ENCODE measurements at places on chromosomes 2 and 18.

DNA sequence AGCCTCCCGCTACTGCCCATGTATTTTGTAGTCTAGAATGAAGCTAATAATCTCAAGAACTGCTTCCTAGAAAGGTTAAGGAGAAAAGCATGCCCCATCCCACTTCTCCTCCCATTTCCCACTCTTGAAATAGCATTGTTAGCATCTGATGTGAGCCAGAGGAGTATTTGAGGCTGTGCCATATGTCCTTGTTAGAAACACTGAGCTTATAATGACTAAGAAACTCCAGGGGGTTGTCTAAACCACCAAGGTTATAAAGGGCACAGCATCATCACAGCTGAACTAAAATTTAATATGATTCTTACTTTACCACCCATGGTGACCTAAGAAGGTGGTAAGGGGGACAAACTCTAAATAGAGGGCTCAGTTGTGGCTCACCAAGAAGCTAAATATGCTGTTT, 16.6 kb downstream of the TSPYL6 start:
- DNase-seq, result no peak

GRCh38 chr2:43222475-43223309, 3.7 kb downstream of the ZFP36L2 start:
- no peak for DNase-seq

GRCh38 chr2:194363295-194363694, 1293.7 kb upstream of the SLC39A10 start:
- DNase-seq, result no peak

DNA sequence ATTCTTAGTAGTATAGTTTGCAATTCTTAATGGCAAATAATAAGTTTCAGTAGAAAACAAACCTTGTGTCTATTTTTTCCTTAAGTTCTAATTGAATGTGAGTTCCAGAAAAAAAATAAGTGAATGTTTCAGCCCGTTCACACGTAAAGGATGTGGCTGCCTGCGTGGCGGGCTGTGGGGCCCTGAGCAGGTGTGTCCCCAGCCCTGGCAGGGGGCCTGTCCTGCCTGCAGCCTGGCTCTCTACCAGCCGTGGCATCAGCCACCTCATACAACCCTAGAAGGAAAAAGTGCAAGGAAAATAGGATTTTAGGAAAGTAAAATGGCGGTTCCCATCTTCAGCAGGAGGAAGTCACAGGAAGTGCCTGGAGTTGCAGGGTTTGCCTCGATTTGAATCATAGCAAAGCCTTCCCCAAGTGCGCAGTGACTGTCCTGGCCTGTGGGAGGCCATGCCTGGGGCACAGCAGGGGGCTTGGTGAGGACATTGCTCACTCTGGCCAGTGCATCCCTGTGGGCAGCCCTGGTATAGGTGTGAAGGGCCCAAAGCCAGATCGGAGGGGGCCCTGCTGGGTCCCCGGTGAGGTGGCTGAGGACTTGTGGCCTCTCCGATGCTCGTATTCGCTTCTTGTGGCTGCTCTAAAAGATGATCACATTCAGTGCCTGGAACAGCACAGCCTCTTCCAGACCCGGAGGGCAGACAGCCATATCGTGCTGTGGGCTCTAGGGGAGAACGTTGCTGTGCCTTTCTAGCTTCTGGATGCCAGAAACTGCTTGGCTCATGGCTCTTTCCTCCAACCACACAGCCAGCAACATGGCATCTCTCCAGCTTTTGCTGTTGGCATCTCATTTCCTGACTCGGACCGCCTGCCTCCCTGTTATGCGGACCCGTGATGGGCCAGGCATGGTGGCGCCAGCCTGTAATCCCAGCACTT, 12.6 kb downstream of the DTYMK start:
- DNase-seq, result no peak

- DNase-seq, result no peak
Observed at GRCh38 chr2:45820048-45820447, 168.6 kb downstream of the PRKCE start.

GRCh38 chr2:172578054-172578453, 22.2 kb downstream of the PDK1 start:
- DNase-seq, result no peak

GRCh38 chr18:21686282-21687105, 18.1 kb downstream of the ABHD3 start:
- DNase-seq, result no peak

DNA sequence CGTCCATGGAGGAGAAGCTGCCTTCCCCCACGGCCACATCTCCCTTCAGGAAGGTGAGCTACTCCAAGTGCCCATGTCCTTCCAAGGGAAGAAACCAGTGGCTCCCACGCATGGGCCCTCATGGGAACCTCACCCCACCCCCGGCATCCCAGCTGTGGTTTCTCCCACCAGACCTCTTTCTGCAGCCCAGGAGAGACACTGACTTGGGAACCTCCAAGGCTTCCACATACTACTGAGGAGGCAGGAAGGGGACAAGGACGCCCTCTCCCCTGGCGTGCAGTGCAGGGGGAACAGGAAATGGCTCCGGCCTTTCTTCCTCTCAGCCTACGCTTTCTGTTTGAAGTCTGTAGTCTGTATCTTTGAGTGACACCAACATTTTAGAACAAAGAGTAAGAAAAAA, 104.5 kb upstream of the EPC2 start:
- no peak for DNase-seq

DNA sequence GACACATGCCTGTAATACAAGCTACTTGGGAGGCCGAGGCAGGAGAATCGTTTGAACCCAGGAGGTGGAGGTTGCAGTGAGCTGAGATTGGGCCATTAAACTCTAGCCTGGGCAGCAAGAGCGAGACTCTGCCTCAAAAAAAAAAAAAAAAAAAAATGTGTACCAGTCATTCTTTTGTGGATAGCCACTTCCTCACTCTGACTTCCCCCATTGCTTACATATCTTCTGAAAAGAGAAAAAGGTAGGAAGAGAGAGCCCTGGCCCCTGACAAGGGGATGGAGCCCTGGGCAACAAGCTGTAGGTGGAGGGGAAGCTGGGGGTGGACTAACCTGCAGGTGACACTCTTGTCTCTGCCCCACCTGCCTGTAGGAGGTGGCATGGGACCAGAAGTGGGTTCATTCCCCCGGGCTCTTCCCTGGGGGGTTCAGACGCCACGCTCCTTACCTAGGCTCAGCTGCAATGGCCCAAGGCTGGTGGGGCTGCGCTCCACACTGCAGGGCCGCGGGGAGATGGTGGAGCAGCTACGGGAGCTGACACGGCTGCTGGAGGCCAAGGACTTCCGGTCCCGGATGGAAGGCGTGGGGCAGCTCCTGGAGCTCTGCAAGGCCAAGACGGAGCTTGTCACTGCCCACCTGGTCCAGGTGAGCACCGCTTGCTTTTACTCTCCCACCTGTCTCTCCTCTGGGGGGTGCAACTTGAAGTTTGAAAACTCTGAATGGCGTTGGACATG, 39.1 kb downstream of the PCARE start:
- no peak for DNase-seq

DNA sequence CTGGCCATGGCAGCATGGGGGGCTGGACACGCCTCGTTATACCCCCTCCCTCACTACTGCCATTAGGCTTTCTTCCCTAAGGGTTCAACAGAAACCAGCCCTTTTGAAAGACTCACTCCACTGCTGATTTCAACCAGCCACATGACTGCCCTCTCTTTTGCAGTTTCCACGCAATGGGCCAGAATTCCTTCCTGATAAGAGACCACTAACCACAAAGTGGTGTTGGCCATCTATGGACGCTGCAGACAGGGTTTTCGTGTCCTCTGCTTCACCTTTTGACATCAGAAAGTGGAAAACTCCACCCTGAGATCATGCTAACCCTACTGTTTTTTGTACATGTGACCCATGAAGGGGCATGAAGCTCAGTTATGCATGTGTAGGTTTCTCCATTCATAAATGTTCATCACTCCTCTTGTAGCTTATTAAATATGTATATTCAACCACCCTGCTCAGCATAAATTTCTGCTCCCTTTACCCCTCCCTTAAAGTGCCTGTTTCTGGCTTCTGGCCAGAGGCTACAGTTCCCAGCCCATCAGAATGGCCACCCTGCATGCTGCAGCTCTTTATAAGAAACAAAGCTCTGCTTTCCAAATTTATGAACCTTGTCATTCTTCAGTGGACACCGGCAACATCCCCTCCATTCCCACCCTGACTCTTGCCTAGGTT, 106.6 kb upstream of the MSH6 start:
- DNase-seq, result no peak

DNA sequence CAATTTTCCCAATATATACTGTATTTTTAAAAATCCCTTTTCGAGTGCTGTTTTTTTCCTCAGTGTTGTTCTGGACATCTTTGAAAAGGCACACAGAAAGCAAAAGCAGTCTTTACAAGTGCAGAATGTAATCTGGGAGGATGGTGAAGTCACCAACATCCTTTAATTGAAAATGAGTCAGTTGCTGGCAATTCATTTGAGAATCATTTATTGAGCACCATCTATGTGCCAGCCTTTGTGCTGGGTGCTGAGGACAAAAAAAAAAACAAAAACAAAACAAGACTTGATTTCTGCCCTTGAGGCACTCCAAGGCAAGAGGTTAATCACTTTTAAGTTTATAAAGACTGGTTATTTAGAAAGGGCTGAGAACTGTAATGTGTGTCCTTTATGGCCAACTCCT, 46.7 kb upstream of the ACVR1 start:
- no peak for DNase-seq

DNA sequence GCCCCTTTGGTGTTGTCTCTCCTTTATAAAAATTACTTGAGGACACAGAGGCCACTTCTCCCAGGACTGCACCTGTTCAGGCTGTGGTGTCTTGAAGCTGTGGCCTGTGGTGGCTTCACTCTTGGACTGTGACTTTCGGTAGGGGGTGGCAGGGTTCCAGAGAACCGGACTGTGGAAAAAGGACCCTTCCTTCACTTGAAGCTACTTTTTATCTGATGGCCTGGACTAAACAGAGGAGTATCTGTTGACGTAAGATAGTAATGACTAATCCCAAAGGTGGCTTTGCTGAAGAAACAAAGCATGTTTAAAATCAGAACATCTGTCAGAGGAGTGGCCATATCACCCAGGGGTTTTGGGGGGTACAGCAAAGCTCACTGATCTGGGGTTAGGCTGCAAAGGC, 60.8 kb downstream of the CENPO start:
- DNase-seq, result no peak

DNA sequence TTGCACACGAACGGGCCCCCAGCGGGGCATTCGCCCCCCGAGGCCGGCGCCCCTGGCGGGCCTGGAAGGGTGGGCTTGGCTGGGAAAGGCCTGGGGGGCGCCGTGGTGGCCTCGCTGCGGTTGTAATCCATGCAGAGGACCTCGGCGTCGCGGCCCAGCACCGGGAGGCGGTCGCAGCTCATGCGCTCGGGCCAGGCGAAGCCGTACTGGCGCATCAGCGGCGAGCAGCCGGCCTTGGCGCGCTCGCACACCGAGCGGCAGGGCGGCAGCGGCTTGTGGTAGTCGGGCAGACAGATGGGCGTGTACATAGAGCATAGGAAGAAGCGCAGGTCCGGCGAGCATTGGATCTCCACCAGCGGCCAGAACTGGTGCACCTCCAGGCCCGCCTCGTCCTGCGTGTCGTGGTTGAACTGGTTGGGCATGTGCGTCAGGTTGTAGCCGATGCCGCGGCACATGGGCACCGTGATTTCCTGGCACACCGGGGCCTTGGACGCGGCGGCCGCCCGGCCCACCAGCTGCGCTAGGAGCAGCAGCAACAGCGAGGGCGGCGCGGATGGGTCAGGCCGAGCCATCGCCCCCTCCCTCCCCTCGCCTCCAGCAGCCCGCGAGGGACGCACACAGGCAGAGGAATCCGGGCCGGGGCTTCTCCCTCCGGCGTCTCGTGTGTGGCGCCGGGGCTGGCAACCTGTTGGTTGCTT, 1.4 kb downstream of the FZD5 start:
- peak; percentile 16 for DNase-seq

DNA sequence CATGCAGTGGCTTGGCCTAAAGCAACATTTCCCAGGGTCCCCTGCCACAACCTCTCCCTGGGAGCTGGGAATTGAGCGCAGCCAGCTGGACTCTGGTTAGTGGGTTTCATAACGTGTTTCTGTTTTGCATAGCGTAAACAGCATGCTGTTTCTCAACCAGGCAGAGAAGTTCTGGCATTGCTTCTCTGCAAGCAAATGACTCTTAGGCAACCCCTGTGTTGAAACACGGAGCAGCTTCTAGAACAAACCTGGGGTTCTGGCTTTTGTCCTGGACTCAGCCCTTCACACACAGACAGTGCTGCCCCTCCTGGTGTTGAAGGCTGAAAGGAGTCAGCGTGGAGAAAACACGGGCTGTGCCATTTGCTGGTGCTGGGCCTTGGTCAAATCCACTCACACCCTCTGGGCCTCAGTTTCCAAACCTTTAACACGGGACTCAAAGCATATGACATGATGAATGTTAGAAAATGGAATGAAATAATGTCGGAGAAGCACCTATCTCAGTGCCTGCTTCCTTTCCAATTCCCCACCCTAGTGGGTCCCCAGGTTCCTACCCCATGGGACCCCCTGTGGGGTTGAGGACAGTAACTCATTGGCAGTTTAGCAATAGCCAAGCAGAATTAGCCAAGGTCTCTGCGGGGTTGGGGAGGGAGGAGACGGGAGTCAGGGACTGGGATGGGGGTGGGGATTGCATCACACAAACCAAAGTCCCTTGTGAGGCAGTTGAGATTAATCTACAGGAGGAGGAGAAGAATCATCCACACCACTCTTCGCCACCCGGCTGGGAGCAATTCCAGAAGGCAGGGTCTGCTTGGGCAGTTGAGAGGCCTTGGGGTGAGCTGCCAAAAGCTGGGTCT, 30.2 kb upstream of the IL1R2 start:
- no peak for DNase-seq

- DNase-seq, result no peak
Observed at GRCh38 chr2:8518979-8519668, 162.7 kb upstream of the ID2 start.

DNA sequence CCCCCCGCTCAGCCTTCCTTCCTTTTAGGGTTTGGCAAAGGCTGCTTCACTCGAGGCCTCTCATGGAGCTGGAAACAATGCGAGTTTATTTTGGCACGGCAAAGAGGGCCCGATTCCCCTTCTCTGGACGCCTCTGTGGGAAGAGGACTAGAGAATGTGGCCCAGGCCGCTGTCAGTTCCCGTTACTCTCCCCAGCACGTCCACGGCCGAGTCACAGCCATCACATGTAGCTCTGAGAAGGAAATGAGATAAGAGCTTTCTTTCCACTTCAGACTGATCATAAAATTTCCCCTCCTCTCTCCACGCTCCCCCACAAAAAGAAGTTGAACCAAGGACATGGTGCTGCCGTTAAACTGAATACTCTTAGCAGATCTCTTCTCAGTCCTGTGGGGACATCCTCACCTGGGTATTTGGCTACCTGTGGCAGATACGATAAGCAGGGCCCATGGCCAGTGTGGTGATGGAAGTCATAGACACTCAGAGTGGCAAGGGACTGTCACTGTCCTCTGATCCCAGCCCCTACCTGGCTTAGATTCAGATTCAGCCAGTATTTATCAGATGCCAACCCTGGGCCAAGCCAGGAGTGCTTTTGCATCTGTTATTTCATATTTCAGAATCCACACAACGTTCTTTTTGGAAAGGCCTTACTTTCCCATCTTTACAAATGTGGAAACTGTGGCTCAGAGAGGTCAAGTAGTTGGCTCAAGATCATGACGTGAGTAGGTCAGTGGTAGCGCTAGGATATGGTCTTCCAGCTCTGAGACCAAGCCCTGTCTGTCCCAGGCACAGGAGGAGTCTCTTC, 101.2 kb downstream of the MCFD2 start:
- DNase-seq, result no peak

- DNase-seq, result no peak
Observed at GRCh38 chr2:100640431-100641124, 77.8 kb downstream of the PDCL3 start.
